Hindlimb muscle (tissue), 1 donor: ENCODE measurements at places on chromosomes 13 and 19. TPM values are rescaled to one million over a fixed set of nuclear protein-coding genes. Genes with fewer than 3 reads are reported as not detected.

DNA sequence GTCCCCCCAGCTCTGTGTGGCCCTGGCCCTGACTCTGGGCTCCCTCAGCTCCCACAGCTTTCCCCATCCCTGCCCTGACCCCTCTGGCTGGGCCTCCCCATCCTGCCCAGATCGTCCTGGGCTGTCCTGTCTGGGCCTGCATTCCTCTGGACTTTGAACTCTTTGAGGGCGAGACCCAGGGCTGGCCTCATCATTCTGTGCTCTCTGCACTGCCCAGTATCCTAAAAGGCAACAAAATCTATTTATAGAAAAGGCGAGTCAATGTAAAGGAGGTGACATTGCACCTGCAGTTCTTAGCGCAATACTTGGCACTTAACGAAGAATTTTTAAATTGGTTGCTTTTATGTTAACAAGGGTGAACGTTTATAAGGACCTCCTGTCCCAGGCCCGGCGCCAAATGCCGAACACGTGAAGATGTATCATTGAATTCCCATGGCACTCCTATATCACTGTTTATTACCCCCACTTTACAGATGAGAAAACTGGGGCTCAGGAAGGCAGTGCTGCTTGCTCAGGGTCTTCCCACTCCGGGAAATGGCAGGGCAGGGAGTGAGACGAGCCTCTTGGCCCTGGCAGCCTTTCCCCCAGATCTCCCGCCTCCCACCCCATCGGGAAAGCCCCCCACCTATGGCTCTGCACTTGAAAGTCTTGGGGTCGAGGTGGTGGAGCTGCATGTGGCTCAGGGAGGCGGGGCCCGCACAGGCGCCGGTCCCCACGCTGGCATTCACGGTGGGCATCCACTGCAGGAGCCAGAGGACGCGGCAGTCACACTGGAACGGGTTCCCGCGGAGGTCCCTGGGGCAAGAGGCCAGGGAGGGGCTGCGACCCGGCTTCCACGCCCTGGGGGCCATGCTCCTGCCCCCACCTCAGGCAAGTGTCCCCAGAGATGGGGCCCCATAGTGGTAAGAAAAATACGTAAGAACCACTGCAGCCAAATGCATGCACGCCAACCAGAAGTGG is 3.8 kb downstream of the LGI4 start:
- no peak for DNase-seq

The ZFP36 gene
- polyA plus RNA-seq = 60.1 TPM

GRCh38 chr19:18304458-18305310 is 18.2 kb downstream of the LSM4 start:
- peak; percentile 87 for DNase-seq

GRCh38 chr13:40408602-40409001 is 257.8 kb downstream of the FOXO1 start:
- no peak for DNase-seq

The CERS1 gene
- polyA plus RNA-seq = 49.3 TPM

- no peak for DNase-seq
Measured at GRCh38 chr19:11580116-11580515, 2.7 kb upstream of the ACP5 start.

The GIPR gene
- 1.7 TPM for polyA plus RNA-seq

The KLK15 gene
- not detected for polyA plus RNA-seq

The FCGBP gene
- 17.9 TPM for polyA plus RNA-seq

DNA sequence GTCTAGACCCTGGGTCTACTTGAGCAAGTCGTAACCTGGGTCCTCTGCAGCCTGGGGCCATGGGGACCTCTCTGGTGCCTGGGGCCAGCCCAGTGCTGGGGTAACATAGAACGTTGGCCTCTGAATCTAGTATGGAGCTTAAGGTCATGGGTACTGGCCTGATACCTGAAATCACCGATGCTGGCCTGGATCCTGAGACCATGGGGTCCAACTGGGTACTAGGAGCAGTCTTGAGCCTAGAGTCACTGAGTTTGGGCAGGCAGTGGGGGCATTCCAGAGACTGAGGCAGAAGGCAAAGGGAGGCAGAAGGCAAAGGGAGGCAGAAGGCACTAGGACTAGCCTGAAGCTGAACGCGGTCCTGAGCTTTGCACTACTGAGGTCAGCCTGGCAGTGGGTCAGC is 1121.1 kb upstream of the PRR20A start:
- DNase-seq = no peak

GRCh38 chr13:112124141-112124540 is 57.2 kb downstream of the SOX1 start:
- DNase-seq = no peak

- DNase-seq = no peak
Measured at GRCh38 chr13:113489171-113489548, 1.4 kb downstream of the DCUN1D2 start.

The SLC25A41 gene
- 0.41 TPM for polyA plus RNA-seq

DNA sequence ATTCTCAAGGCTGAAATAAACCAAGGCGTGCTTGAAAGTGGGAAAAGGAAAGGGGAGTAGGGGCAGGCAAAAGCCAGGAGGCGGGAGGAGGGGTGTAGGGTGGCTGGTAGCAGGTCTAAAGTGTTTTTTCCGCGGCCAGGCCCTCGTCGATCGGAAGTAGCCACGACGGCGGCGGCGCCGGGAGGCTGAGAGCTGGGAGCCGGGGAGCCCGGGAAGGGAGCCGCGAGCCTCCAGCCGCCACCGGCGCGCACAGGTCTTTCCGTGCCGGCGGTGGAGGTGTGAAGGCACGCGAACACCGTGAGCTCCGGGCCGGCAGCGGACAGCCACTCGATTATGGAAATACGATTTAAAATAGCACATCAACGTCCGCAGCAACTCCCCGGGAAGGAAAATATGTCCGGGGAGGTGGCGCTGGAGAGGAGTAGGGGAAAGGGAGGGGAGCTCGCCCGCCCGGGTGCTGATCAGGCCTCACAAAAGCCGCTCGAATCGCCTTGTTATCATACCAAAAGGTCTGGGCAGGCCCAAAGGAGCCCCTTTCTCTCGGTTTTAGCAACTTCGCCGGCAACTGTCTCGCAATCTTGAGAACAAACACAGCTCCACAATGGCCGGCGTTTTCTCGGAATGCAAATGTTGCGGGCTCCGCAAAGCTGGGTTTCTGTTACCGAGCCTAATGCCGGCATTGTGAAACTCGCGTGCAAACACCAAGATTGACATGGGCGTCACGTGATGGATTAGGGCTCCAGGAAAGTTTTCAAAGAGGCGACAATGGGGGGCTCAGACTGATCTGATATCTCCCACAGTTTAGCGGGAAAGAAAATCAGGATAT is 2.9 kb upstream of the PCDH8 start:
- DNase-seq = peak; percentile 48

The RNF113B gene
- not detected for polyA plus RNA-seq

DNA sequence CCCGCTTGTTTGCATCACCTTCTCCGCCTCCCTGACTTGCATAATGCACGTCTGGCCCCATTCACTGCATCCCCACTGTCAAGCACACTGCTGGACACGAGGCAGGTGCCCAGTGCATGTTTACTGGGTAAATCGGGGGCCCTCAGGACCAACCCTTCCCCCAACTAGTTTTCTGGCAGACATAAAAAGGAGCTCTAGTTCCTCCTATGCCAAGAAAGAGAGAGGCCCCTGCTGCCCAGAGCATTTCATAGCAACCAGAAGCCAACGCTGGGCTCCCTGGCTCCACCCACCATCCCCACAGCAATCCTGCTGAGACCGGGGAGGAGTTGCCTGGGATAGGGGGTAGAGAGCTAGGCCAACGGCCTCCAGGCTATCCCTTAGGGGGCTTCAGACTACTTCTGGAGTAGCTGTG is 23.2 kb downstream of the ANKRD27 start:
- no peak for DNase-seq

The FFAR2 gene
- 0.65 TPM for polyA plus RNA-seq

- DNase-seq = no peak
Measured at GRCh38 chr19:1035998-1036621, 3.8 kb upstream of the ABCA7 start.

The ZNF66 gene
- polyA plus RNA-seq = 3.3 TPM

The KATNAL1 gene
- 11.2 TPM for polyA plus RNA-seq

The PSG6 gene
- not detected for polyA plus RNA-seq

DNA sequence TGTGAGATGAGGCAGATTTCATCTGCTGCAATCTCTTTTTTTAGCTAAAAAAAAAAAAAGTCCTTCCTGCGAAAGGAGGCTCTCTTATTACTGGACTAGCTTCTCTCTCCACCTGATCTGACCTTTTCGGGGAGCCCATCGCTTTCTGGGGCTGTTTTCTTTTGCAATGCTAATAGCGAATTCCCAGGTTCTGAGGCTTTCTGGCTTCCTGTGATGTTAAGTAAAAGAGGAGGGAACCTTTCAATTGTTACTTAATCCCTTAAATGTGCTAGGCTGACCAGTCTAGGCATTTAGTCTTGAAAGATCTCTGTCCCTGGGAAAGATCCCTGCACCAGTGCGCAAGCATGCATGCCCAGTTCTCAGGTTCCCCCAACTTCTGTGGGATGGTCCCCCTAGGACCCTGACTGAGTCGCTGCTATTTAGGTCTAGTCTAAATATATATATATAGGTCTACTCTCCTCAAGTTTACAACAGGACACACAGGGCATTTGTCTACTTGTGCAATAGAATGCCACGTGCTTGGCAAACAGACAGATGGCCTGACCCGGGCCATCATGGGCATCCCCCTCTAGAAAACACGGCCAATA is 224.7 kb downstream of the ZNF536 start:
- no peak for DNase-seq

DNA sequence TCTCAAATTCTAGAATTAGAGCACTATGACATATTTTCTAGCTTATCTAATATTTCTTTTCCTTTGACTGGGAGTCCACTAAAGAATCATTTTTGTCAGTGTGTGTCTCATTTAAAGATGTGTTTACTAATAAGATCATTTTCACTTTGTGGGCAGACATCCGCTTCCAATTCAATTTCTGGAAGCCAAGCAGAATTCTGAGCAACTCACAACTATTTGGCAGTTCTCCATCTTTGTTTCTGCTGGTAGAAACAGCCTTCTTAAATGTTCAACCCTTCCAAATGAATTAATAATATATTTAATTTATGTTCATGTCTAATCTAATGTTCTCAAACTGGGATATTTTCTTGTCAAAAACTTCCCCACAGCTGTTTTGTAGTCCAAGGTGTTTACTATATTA is 411.8 kb downstream of the KCTD12 start:
- DNase-seq = no peak

GRCh38 chr13:108020027-108020426 is 195.3 kb downstream of the LIG4 start:
- no peak for DNase-seq

The TIMM50 gene
- 53.7 TPM for polyA plus RNA-seq

- no peak for DNase-seq
Measured at GRCh38 chr19:14325863-14326262, 55.4 kb upstream of the ADGRE5 start.

The KIR2DL1 gene
- not detected for polyA plus RNA-seq

The FCHO1 gene
- polyA plus RNA-seq = 1.2 TPM

DNA sequence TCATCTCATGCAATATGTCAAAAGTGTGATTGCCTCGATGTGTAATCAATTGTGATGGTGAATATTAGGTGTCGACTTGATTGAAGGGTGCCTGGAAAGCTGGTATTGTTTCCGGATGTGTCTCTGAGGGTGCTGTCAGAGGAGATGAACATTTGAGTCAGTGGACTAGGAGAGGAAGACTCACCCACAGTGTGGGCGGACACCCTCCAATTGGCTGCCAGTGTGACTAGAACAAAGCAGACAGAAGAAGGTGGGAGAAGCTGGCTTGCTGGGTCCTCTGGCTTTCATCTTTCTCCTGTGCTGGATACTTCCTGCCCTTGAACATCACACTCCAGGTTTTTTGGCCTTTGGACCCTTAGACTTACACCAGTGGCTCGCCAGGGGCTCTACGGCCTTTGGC is 15.5 kb upstream of the CABP5 start:
- DNase-seq = no peak

GRCh38 chr19:2254064-2254872 is 1.9 kb downstream of the JSRP1 start:
- DNase-seq = no peak

- DNase-seq = peak; percentile 45
Measured at GRCh38 chr13:43611281-43612273, 175.2 kb downstream of the ENOX1 start.

- no peak for DNase-seq
Measured at GRCh38 chr19:5534787-5535586, 32.8 kb downstream of the TINCR start.

DNA sequence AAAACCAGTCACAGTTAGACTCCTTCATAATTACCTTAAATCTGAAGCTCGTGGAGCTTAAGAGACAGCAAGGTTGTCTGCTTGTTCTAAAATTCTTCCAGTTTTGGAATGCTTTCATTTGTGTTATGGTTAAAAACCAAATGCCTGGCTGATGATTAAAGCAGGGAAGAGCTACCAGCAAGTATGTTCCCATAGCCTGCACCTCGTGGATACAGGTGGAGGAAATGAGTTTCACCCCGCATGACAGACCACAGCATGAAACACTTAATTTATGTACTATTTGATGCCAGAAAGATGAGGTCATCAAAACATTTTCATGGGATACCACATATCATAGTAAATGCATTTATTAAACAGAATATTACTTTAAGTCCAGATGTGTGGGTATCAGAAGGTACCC is 416 bp upstream of the DOCK9 start:
- DNase-seq = no peak

- DNase-seq = no peak
Measured at GRCh38 chr19:2609389-2610116, 92.9 kb downstream of the GNG7 start.

DNA sequence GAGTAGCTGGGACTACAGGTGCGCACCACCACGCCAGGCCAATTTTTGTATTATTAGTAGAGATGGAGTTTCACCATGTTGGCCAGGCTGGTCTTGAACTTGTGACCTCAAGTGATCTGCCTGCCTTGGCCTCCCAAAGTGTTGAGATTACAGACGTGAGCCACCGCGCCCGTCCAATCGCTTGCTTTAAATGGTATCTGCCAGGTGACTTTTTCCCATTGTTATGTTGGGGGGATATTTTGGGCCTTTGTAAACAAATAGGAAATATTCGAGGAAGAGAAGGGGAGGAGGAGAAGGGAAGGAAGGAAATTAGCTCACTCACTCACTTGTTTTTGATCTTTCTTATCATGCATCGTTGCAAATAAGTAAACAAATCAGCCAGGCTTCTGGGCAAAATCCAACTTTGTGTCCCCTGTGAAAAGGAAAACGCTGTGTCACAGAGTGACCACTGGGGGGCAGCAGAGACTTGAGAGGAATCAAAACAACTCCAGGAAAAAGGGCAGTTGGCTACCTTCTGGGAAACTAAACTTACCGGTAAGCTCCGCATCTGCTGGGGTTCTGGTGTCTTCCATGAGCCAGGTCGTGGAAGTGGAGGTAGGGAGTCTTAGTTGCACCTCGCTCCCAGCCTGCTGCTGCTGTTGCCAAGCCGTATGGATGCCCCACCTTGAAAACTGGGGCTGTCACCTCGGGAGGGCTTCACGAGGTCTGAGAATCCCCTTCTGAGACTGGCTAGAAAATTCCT is 9.3 kb upstream of the RANBP3 start:
- peak; percentile 83 for DNase-seq

DNA sequence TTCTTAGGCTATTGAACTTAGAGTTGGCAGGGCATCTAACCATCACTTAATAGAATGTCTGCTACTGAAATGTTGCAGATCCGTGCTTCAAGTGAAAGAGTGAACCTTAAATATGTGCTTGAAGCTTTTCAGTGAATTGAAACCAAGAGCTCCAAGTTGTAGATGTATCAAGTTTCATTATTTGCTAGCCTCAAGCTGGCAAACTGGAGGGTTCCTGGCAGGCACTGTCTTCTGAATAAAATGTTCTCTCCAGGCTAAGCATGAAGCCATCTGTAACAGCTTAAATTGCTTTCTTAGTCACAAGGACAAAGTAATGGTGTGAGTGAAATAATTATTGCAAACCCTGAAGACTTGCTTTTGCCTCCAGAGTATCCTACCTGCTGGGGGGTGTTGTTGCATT is 415.0 kb upstream of the SPRY2 start:
- peak; percentile 50 for DNase-seq
